ENCODE measurements at places on chromosomes 11 and 22.
A peak's percentile ranks its signal among the peaks of the same experiment; 100 is the strongest.

DNA sequence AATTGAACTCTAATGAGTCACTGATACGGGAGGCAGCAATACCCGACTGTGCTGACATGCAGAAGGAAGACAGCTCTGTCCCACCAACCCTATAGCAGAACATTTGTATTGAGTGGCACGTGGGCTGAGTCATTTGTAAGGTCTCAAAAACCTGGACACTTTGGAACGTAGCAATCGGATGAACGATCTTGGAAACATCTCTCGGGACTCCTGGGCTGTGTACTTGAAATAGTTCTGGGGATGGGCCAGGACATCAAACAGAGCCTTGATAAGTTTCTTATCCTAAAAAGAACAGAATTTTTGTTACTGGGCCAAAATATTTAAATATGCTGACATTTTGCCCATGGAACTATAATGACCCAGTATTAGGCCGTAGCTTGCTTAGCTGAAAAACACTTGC is 17.1 kb upstream of the NRIP3 start:
- DNase-seq: no peak

- DNase-seq: no peak
Measured at GRCh38 chr11:9266132-9266736, 1.1 kb upstream of the DENND5A start.

GRCh38 chr11:114226356-114226755 is 69.8 kb upstream of the NNMT start:
- no peak for DNase-seq

DNA sequence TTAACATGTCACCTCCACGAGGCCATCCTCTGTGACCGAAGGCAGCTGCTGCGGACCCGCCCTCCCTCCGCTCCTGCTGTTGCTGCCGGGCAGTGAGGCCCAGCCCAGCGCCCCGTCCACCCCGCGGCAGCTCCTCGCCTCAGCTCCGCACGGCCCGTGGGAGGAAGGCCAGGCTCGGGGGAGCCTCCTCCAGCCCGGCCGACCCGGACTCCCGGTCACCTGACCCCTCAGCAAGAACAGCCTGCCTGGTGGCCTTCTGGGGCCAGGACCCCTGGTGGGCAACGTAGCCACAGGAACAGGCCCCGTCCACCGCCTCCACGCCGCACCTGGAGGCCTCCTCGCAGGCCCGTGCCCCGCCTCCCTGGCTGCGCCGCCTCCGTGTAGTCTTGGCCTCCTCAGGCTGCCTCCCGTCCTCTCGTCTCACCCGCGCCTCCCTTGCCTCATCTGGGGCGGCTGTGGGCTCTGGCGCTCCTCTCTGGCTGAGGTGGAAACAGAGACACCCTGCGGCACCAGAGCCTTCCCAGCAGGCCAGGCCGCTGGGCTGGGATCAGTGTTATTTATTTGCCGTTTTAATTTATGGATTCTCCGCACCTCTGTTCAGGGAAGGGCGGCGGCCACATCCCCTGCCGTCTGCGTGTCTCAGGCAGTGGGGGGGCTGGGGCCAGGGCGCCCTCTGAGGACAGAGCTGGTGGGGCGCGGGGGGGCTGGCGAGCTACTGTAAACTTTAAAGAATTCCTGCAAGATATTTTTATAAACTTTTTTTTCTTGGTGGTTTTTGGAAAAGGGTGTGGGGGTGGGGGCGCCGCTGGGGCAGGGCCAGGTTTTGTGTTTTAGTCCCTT is 25.4 kb downstream of the MOB2 start:
- no peak for DNase-seq

DNA sequence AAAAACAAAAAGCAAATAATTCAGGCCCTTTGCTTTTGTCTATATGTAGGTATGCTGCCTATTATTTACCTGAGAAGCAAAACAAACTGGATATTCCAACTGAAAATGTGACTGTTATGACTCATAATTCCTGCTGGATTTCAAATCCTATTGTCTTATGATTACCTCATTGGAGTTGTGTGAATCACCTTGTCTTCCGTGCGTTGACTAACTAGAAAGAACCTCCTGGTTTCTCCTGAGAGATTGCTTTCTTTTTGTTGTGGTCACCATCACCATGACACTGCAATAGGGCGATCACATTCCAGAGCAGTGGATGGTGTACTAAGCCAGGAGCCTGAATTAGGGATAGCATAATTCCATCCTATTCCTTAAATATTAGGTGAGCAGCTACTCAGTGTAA is 23.0 kb upstream of the EXPH5 start:
- DNase-seq: no peak

DNA sequence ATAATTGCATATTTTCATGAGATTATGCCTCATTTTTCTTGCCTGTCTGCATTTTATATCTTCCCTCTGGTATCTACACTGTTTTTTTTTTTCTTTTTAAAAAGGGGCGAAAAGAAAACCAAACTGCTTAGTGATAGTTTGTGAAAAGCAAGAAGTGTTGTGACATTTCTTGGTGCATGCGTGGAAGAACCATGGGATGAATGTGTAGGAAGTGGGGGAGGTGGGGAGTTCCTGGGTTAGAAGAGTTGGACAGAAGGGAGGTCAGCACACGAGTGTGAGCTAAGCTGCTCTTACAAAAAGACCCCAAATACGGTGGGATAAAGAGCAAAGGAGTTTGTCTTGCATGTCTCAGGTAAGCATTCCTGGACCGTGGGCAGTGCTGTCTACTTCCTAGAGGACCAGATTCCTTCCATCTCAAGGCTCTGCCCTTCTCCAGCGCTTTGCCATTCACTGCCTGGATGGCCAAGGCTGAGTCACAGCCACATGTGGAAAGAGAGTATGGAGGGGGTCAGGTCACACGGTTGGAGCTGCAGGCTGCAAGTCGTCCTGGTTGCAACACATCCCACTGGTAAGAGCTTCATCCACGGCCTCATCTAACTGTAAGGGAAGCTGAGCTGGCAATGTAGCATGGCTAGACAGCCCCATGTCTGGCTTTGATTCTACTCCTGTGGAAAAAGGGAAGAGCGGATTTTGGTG is 300.6 kb downstream of the DDX10 start:
- DNase-seq: no peak

DNA sequence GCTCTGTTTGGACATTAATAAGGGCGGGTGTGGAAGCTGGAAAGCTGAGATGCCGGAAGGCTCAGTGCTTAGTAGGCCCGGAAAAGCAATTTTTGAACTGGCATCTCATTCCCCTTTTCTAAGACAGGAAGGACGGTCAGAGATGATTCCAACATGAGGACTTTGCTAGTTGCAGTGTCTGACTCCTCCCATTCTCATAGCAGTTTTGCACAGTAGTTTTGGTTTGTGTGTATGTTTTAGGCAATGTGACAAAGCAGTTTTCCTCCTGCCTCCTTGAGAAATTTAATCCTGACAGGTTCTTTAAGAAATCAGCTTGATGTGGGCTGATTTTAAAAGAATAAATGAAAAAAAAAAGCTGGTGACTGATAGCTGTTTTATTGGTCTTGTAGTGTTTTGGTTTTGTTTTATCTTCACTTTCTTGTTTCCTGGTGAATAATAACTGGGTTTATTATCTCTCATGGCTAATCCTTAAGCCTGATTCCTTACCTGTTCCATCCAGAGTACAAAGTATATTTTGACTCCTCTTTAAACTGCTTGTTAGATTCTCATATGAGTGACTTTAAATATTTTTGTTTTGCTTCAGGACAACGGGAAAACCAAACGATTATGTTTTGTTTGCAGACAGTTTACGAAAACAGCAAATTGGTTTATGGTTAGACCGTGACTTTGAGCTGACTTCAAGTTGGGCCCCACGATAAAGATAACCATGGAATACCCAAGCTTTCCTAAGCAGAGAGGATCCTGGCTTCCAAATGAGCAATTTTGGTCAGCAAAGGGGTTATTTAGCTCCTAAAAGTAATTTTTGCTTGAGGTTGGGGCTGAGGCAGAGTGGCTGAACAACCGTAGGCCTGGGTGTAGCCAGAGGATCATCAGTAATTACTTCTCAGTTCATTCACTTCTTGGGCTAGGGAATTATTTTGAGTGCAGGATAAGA is 3.4 kb downstream of the PTPRJ start:
- no peak for DNase-seq

DNA sequence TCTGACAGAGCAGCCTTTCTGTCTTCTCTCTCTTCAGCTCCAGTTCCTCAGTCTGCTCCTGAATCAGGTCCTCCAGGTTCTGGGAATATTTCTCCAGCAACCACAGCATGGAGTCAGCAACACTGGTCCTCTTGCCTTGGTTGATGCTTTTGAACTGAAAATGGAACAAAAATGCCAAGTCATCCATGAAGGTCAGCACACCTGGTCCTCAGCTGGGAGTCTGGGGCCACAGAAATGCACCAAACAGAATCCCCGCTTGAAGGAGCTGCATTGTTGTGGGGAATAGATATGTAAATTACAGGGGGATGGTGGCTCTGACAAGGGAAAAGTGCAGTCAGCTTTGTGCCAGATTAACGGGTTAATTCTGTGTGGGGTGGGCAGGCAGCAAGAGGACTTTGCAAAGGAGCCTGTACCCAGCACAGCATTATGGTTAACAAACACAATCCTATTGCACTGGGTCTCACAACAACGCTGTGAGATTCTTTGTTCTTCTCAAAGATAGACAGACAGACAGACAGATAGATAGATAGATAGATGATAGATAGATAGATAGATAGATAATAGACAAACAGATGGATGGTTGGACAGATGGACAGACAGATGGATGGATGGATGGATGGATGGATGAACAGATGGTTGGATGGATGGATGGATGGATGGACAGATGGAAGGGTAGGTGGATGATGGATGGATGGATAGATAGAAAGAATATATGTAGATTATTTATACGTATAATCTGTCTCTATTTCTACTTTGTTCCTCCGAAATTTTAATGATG is 33.8 kb upstream of the LRRC32 start:
- DNase-seq: peak; percentile 27

GRCh38 chr11:19719960-19720359 is 7.3 kb downstream of the NAV2 start:
- DNase-seq: no peak

DNA sequence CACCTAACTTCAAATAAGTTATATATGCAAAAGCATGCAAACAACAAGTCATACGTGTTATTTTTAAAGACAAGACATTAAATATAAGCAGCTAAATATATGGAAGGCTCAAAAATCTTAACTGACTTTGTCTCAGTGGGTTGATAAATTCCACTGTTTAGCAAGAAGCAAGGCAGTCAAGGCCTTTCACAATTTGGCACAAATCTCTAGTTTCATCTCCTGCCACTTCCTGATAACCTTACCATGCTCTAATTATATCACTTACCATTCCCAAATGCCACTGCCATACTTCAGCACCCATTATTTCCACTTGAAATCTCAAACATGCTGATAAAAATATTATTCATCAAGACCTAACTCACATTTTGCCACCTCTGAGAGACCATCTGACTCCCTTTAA is 24.8 kb downstream of the DCUN1D5 start:
- no peak for DNase-seq

DNA sequence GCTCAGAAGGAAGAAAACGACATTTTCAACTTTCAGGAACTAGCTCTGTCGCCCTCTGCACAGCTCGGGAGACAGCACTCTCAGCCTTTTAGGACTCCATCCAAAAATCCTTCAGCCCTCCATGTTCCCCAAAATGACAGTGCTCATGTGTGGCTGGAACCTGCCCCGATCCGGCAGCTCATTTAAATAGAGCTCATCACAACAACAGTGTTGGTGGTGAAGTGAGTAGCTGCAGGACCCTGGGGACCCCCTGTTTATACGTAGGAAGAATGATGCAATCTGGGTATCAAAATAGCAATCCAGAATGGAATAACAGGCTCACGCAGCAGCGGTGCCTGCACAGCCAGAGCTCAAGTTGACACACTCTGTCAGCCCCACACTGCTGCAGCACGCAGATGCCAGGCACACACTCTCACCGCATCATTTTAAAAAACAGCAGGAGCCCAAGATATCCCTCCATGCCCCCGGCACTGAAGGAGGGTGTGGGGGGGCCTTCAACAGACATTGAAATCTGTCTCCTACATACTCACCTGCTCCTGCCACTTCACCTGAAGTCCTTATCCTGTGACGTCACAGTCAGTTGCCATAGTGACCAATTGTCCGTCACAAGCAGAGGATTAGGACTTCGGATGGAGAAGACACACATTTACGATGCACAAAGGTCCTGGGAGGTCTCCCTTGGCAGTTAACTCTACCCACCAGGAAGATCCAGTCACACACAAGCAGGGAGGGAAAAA is 24.0 kb downstream of the TRIM66 start:
- peak; percentile 38 for DNase-seq

DNA sequence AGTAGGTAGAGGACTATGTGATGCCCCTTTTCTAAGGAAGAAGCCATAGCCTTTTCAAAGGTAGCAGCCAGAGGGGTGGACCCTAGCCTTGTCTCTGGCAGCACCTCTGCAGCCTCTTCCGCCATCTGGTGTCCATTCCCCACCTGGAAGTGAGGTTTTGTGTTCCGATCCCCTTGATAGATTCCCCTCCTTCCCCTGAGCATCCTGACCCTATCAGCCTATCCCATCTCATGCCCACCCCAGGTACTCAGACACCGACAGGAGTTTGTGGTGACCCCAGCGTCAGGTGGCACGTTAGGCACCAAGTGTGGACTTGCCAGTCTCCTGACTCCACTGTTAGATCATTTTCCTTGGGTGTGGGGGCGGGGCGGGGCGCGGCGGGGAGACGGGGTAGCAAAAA is 398 bp upstream of the FAM89B start:
- peak; percentile 86 for DNase-seq
